Activated CD4-positive, alpha-beta T cell treated with anti-CD3 and anti-CD28 coated beads, Interleukin-2, amount 50 U/mL, for 16 hours (primary cell): ENCODE measurements at places on chromosomes 16 and 17.

DNA sequence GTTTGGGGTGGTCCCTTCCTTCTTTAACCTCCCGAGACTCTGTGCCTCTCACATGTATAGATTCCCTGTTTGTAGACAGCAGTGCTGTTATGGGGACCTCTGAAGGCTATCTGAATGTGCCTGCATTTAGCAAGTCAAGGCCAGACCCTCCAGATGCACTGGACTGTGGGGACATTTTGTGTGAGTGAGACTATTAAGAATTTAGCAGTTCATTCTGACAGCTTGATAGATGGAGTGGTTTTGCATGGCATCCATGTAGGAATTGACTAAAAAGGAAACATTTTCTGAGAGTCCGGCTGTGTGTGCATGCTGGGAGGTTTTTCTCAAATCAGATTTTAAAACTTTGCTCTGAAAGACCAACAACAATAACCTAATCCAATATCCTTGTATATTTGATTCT lies 226.3 kb downstream of the MSI2 start:
- no peak for DNase-seq

- no peak for DNase-seq
Observed at GRCh38 chr17:29733166-29733565, 110.5 kb upstream of the CORO6 start.

- DNase-seq: peak; percentile 82
Observed at GRCh38 chr16:57998486-57998885, 2.0 kb downstream of the ZNF319 start.

GRCh38 chr16:17658881-17659280 lies 188.1 kb upstream of the XYLT1 start:
- DNase-seq: no peak

- DNase-seq: no peak
Observed at GRCh38 chr16:10616419-10616755, 36.0 kb upstream of the EMP2 start.

DNA sequence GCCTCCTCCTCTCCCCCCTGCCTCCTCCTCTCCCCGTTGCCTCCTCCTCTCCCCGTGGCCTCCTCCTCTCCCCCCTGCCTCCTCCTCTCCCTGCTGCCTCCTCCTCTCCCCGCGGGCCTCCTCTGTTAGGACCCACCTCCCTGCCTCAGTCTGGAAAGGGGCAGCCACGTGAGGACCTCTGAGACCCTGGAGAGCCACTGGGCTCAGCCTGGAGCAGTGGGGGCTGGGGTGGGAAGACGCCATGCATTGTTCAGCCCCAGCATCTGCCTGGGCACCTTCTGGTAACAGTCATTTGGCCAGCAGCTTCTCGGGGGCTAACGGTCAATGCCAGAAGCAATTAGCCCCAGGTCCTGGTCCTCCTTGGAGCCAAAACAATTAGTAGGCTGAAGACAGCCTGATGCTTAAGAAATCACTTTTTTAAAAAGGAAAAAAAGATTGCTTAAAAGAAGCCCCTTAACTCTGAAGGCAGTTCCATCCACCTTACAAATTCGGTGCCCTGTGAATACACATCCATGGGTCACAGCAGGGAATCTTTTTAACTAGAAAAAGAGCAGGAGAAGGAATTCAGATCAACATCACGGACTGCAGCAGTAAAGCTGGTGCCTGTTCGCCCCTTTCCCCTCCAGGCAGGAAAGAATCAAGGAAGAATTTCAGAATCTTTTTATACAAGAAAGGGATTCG lies 29.8 kb downstream of the NXN start:
- DNase-seq: no peak

- peak; percentile 61 for DNase-seq
Observed at GRCh38 chr17:51000835-51001638, 119.6 kb downstream of the SPAG9 start.

DNA sequence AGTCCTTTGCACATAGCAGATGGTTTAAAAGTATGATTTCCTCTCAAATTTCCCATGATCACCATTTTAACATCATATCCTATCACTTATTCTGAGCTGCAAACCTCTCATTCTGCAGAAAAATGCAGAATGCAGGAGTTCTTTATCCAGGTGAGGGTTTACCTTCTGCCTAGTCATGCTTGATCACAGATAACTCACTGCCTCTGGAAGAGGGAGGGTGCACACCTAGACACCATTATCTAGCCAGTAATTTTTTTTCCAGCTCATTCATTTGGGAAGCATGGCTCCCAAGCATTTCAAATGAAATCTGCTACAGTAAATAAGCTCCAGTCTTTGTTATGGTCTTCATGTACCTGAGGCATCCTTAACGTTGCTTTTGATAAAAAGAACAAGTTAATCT lies 38.0 kb downstream of the RFFL start:
- no peak for DNase-seq

GRCh38 chr17:61805399-61805798 lies 57.9 kb downstream of the BRIP1 start:
- no peak for DNase-seq

- DNase-seq: no peak
Observed at GRCh38 chr16:86306011-86306644, 204.2 kb upstream of the FOXF1 start.

DNA sequence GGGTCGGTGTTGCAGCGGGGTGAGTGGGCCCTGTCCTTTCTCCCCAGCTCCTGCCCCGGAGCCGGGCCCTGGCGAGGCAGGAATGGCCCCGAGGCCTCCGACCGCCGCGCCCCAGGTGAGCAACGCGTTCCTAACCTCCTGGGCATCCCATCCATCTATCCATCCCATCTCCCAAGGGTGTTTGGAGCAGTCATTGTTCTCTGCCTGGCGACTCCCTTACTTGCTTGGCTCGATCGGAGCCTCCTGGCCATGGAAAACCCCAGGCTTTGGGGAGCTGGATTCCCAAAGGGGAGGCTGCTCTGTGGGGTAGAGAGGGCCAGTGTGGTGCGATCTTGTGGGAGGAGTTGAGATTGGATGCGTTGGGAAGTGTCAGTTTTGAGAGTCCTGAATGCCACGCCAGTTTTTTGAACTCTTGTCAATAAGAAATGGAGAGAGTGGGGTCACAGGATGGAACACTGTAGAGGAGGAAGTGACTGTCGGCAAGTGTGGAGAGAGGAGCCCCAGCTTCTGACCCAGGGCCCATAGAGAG lies 684 bp downstream of the ZFP90 start:
- DNase-seq: peak; percentile 38

DNA sequence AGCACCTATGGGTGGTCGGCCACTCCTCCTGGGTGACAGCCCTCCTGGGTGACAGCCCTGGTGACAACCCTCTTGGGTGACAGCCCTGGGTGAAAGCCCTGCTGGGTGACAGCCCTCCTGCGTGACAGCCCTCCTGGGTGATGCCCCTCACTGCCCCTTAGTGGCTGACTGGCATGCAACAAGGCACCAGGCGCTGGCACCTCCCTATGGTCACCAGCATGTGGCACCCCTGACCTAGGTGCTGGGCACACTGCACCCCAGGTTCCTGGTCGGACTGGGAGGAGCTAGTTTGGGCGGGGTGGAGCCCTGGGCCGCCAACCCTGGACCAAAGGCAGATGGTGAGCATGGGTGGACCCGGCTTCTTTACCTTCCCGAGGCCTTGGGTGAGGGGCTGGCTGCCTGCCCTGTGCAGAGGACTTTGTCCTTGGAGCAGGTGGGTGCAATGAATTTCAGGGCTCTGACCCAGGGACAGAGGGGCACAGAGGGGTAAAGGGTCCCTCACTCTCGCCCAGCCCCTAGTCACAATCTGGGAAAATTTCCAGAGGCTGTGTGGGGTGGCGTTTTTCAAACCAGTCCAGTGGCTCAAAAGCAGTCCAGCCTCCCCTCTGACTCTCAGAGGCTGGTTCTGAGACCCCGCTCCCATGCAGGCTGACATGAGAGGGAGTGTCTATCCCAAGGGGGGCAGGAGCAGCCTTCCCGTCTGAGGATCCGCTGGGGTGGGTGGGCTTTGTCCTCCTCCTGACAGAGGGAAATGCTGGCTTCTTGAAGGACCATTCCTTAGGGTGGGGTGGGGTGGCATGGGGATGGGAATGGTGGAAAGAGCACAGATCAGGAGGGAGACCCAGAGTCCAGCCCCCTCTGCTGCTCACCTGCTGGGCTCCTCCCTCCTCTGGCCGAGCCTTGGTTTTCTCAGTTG lies 25.9 kb upstream of the TNFRSF13B start:
- DNase-seq: no peak

DNA sequence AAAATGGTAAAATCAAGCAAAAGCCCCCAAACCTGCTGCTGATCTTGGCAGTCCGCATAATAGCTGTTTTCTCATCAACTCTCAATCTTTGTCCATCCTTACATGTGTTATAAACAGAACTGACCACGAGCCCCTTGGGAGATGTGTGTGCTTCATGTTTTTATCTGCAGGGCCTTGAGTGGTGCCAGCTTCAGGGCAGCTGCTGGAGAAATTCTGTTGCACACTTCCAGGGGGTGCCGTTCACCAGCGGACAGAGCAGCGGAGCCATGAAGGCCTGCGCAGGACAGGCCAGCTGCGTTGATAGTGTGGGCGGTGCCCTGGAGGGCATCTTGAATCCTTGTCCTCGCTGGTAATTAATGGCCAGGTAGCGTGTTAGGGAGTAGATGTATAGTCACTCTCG lies 20.1 kb downstream of the MPRIP start:
- DNase-seq: no peak

GRCh38 chr17:48351911-48352332 lies 78.1 kb downstream of the SKAP1 start:
- DNase-seq: peak; percentile 24

- DNase-seq: no peak
Observed at GRCh38 chr16:88646345-88647034, 4.4 kb downstream of the CYBA start.

DNA sequence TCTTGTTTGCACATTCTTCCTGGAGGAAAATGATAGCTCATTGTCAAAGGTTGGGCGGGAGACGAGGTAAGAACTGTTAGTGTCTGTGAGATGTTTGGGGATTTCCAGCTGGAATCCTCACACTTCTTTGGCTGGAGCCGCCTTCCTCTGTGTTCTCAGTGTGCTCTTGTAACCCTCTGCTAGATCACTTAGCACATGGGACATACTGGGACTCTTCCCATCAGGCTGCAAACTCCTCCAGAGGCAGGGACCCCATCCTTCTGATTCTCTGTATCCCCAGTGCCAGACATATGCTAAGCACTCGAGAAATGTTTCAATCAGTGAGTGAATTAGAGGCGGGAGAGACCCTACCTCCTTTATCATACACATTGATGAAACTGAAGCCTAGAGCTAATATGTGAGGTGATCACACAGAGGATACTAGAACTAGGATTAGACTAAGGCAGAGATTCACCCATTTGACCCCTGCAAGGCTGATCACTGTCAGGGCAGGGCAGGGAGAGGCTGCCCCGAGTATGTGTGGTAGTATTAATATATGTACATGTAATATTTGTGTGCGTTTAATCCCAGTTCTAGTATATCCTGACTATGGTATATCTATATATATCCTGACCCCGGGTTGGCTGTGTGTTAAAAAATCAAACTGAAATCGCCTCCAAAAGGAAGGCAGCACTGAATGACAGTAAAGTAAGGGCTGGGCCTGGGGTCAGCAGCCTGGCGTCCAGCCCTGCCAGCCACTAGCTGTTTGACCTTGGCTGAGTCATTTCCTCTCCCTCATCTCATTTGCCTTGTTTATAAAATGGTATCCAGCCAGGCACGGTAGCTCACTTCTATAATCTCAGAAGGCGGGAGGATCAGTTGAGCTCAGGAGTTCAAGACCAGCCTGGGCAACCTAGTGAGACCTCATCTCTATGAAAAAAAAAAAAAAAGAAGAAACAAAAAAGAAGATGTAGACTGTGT lies 75.5 kb upstream of the TBX2 start:
- no peak for DNase-seq

GRCh38 chr17:76088041-76088867 lies 9.3 kb downstream of the ZACN start:
- no peak for DNase-seq

DNA sequence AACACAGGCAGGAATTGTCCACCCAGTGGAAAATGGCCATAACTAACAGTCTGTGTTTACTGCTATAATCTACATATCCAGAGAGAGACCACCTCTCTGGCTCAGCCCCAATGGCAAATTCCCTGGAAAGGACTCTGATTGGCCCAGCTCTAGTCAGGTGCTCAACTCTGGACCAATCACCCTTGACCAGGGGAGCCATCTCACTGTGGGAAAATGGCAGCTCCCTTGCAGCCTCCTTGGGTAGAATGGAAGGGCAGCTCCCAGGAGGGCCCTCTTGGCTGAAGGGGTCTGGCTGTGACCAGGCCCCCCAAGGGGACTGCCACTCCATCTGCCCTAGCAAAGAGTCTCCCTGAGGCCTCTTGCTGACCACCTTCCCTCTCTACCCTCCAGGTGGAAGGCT lies 3.1 kb downstream of the ALOX15B start:
- DNase-seq: no peak

DNA sequence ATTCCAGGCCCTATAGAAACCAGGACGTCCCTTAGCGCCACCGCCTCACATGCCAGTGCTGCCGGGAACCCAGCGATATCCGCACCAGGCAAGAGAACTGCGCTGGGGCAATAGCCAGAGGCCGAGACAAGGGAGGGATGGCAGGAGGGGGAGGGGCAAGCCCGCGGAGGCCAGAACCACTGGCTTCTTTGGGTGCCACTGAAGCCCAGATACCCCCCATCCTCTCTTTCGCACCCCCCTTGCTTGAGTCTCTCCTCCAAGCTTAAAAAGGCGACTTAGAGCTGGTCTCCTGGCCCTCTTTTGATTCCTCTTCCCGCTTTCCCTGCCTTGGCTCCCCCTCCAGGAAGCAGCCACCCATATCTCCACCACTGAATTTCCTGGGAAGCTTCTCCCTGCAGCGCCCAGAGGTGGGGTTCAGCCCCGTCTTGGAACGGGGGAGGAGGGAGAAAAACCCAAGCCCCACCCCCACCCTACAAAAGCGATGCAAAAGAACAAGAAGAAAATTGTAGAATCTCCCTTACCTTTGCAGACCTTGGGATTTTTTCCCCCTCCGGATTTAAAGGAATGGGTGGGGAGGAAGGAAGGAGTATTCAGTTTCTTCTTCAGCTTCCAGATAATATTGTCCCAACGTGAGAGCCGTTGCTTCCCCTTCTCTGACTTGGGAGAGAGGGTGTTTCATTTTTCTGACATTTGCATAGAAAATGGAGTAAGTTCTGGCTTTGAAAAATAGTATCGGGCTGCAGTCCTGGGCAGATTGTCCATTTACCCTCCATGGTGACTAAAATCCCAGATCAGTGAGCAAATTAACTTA lies 622 bp downstream of the HOXB6 start:
- no peak for DNase-seq

DNA sequence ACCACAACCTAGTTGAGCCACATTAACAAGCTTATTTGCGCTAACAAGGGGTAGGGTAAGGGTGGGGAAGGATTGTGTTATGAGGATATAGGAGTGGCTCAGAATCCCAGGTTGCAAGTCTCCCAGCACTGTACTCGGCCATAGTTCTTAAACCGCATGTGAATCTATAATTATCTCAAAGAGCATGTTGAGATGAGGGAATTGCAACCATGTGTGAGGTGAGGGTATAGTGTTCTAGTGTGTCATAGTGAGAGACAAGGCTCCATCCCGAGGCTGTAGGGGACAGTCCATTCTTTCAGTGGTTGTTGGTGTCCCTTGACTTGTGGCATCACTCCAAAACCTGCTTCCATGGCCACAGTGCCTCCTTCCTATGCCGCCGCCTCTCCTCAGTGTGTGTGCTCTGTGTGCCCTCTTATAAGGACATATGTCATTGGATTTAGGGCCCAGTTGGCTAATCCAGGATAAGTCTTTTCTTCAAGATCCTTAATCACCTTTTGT lies 22.7 kb upstream of the ATP5MC1 start:
- DNase-seq: no peak
